ENCODE measurements at places on chromosomes 12 and 14.

GRCh38 chr12:108753976-108754375 lies 22.7 kb upstream of the CORO1C start:
- no peak for DNase-seq

DNA sequence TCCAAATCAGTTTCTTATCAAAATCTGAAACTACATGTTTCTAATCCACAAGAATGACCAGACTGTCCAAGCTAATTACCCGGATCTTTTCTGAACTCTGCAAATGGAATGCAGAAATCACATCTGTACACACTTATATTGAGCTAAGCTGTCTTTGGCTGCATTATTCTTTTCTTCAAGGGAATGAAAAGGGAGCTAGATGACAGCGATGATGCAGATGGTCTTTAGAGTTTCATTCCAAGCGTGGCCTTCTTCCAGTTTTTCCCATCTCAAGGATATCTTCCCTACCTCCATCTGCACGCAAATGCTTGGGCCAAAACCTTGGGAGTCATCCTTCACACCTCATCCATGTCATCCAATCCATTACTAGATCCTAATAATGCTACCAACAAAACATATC lies 12.6 kb downstream of the KCNH5 start:
- no peak for DNase-seq

DNA sequence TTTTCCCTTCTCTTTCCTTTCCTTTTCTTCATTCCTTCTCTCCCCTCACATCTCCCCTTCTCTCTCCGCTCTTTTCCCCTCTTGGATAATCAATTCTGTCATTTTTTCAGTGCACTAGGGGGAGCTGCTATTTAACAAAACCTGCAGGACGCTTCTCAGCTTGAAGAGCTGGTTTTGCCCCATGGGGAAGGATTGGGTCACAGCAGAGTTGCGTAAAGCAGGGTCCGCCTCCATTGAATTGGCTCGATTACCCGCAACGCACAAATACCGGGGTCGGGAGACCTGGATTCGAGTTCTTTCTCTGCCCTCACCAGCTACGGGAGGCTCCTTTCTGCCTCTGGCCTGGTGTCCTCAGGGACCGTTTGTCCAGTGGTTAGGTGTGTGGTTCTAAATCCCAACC lies 42.1 kb upstream of the CHGA start:
- DNase-seq = no peak

DNA sequence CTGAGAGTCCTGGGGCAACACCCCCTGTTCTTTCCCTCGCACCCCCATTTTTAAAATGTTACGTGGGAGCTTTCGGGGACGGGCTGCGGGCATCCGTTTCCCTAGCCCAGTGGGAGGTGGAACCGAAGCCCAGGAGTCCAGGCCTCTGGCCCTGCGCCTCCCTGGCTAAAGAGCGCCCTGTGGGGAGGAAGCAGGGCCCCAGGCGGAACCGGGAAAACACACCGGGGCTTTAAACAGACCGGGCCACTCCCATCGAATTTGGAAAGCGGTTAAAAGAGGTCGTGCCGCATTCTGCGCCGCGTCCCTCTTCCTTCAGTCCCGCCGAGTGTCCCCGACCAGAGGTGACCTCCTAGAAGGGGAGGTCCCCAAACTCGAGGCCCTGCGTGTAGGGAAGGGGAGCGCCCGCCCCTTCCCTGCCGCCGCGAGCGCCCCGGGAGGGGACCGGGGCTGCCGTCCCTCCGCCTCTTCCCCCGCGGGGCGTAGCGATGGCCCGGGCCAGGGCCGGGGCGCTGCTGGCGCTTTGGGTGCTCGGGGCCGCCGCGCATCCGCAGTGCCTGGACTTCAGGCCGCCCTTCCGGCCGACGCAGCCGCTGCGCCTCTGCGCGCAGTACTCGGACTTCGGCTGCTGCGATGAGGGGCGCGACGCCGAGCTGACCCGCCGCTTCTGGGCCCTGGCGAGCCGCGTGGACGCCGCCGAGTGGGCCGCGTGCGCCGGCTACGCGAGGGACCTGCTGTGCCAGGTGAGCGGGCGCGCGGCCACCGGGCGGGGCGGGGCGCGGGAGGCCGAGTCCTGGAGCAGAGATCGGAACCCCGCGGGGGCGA lies at the start of gene HHIPL1:
HHIPL1 (plus strand) TSS at position 407 of the 822 bp plus-strand sequence; CDS start at position 486, 79 bp downstream.
- no peak for DNase-seq

- DNase-seq = no peak
These were observed 573.2 kb downstream of the PRKD1 start for GRCh38 chr14:29354486-29354885.

GRCh38 chr14:103656031-103656755 lies 27.2 kb downstream of the KLC1 start:
- DNase-seq = no peak

- DNase-seq = no peak
These were observed 4.5 kb upstream of the RNU7-1 start for GRCh38 chr12:6939191-6939540.

DNA sequence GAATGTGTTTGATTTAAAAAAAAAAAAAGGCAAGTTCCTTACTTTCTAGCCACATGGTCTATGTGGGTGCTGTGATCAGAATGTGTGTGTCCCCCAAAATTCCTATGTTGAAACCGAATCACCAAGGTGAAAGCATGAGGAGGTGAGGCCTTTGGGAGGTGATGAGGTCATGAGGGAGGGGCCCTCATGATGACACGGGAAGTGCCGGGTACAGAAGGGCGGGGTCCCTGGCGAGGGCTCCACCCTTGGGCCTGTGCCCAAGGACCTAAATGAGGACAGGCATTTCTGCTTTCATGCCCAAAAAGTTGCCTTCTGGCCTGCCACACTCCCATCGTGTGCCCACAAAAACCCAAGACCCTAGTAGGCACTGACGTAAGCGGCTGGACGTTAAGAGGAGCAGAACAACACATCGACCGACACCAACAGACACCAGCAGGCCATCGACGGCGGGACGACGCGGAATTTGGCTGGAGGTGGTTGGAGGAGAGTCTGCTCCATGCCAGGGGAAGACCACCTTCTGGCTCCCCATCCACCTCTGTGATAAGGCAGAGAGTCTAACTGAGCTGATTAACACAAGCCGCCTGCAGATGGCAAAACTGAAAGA lies 211.8 kb downstream of the FOXN3 start:
- no peak for DNase-seq

GRCh38 chr14:96502621-96503305 lies 581 bp downstream of the PAPOLA start:
- peak; percentile 63 for DNase-seq

GRCh38 chr12:82758749-82759330 lies 72.1 kb downstream of the TMTC2 start:
- DNase-seq = no peak

- DNase-seq = no peak
These were observed 53.4 kb downstream of the PRMT8 start for GRCh38 chr12:3544296-3544965.

DNA sequence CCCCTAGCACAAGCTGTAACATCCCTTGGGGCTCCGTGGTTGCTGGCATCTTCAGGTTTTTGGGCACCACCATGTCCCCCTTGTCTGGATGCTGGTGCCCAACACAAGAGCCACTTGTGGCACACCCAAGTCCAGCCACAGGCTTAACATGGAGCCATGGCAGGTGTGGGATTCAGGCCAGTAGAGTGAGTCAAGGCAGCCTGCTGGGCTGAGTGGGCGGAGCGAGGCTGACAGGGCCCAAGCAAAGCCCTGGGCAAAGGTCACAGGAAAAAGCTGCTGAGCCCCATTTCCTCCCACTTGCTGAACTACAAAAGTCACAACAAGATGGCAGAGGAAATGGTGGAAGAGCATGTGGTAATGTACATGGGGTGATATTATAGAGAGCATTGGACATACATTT lies 950.7 kb upstream of the FLRT2 start:
- DNase-seq = no peak

- no peak for DNase-seq
These were observed 64.9 kb upstream of the STRN3 start for GRCh38 chr14:31090883-31091764.

GRCh38 chr12:5905757-5906156 lies 39.3 kb downstream of the ANO2 start:
- no peak for DNase-seq

DNA sequence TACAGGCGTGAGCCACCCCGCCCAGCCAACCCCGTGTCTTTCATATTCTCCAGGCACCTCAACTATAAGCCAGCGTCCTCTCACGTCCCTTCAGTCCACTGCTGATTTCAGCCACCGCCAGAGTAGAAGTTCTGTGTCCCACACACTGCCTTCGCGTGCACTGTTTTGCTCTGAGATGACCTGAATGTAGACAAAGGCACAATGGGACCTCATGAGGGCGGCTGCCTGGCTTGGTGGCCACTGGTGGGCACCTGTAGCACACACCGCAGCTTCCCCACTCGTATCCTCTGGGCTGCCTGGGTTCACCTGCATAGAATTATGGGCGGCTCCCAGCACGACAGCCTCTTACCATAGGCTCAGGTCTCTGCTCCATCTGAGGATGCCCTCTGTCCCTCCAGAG lies 57.2 kb downstream of the GPR68 start:
- DNase-seq = no peak

GRCh38 chr14:56027421-56027820 lies 90.8 kb upstream of the PELI2 start:
- no peak for DNase-seq

- no peak for DNase-seq
These were observed 64.1 kb downstream of the RAD51B start for GRCh38 chr14:67883717-67884116.

GRCh38 chr12:75507086-75507485 lies 4.3 kb downstream of the KRR1 start:
- DNase-seq = no peak

- DNase-seq = no peak
These were observed 88.9 kb downstream of the PAWR start for GRCh38 chr12:79601908-79602307.

DNA sequence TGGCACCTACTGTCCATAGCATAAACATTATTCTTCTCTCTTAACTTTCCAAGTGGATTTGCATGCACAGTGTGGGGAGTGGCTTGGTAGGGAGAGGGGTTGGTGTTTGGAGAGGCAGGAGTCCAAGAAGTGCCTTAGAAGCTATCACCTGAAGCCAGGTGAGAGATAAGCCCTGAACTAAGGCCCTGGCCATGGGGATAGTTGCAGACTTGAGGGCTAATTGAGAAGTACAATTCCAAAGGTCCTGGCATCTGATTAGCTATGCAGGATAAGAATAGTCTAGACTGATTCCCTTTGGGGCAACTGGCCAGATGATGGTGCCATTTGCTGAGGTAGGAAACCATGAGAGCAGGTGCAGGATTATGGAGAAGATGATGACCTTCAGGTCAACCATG lies 2.0 kb upstream of the PCK2 start:
- no peak for DNase-seq

DNA sequence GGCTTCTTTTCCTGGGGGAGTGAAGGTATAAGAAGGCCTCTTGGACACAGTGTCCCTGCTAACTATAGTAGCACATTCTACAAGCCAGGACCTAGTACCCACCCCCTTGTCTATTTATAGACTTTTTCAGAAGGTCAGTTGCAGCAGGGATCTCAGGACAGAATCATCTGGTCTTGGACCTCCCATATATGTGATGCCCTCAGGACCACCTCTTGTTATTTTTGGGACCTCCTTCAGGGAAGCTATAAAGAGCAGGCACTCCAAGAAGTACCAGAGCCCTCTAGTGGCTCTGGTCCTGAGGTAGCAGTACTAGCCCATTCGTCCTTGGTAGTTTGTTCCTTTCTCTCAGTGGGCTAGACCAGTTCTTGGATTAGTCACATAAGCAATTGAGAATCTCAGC lies 4.3 kb downstream of the COQ10A start:
- DNase-seq = no peak

- DNase-seq = no peak
These were observed 154.5 kb upstream of the FKBP4 start for GRCh38 chr12:2640281-2640680.

- no peak for DNase-seq
These were observed 119.9 kb upstream of the PCED1B start for GRCh38 chr12:46959502-46959901.

DNA sequence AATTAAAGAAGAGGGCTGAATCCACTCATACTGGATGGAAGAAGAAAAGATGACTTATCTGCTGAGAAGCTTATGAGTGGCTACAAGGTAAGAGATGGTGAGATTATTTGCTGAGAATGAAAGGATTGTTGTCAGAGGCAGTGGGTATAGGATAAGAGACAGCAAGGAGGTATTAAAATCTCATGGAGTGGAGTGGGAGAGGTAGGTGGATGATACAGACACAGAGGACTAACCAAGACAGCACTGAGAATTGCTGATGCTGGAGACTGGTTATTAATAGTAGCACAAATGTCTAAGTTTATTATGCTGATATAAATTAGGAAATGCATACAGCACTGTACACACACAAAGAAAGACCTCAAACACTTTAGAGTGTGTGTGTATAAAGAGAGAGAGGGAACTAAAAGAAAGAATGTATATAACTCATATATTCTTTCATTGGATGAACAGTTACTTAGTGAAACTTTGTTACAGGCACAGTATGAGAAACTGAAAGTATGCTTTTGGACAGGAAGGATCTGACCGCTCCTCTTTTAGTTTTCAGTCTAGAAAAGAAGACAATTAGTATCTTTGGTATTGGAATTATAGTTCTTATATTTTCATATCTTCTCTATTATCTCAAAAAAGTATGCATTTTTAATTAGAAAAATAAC lies 543.1 kb downstream of the LRFN5 start:
- no peak for DNase-seq

DNA sequence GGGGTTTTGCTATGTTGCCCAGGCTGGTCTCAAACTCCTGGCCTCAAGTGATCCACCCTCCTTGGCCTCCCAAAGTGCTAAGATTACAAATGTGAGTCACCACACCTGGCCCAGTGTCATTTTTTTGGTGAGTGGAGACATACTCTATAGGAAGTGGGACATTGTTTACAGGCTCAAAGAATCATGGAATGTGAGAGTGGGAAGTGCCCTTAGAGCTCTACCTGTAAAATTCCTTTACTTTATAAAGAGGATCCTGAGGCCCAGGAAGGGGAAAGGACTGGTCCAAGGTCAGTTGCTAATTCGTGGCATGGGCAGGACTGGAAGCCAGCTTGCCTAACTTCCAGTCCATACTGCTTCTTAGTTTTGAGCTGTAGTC lies 8.7 kb upstream of the ADCK1 start:
- DNase-seq = no peak

DNA sequence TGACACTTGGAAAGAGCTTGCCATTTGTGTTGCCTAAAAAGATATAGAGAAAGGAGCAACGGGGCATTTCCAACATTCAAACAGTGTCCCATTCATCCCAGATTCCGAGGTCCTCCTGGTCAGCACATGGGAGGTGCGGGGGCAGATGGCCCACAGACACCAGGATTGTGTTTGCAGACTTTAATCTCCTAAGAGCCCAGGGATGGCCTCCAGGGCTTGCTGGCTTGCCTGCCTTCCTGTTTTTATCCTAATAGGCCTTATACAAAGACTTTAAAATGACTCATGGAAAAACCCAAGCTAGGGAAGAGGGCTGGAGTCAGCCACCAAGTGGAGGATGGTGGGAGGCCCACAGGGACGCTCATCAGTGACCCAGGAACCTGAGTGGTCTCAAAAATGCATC lies 21.5 kb upstream of the FAM181A start:
- no peak for DNase-seq

GRCh38 chr12:32021346-32021773 lies 62.1 kb downstream of the RESF1 start:
- DNase-seq = no peak

DNA sequence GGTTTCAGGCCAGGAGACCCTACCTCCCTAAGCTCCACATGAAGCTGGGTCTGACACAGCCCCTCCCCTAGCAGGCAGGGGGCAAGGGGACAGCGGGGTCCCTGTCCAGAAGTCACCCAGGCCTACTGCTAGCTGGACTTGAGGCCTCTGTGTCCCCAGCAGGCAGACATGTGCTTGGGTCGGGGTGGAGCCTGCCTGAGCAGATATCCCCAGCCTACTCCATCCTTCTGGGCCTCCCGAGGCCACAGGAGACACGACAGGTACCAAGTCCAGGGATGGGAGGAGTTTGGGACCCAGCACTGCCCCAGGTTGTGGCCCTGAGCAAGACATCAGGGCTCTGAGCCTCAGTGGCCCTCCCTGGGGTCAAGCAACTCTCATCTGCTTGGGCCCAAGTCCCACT lies 105.2 kb upstream of the EIF5 start:
- no peak for DNase-seq
